ENCODE measurements at places on chromosomes 7 and 10.

DNA sequence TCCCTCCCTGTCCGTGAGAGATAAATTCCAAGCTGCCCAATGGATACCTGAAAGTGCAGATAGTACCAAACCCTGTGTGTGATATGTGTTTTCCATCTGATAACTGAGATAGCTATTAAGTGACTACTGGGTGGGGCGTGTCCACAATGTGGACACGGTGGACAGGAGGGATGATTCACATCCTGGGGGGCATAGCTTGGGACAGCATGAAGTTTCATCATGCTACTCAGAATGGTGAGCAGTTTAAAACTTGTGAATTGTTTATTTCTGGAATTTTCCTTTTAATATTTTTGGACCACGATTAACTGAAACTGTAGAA is 158.6 kb downstream of the CREB5 start:
- DNase-seq: peak; percentile 61

DNA sequence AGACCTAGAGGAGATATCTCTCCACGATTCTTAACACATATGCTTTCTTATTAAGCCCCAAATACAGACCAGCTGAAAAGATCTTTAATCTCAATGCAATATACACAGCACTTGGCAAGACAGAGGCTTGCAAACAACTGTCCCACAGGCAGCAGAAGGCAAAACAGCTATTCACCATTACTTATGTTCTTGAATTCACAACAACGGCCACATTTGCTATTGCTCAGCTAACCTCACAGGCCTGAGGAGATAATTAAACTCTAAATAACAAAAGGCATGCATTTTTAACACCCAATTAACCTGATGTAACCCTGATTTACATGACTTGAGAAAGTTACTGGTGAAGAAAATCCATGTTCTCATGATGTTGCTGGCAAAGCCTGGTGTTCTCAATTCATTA is 216.4 kb downstream of the CRPPA start:
- DNase-seq: no peak

DNA sequence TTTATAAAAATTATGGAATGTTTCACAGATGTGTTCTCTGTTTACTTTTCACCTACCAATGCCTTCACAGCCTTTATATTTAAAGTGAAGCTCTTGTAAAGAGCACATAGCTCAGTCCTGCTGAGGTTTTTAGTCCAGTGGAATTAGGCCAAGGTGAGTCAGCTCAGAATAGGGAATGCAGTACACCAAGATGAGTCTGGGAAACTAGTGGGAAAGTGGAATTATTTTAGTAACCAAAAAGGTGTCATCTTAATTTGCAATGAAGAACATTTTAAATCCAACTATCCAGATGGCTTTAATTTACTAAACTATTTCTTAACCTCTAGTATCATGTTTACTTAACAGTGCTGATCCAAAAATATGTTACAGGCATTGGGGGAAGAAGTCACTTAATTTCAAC is 236.3 kb upstream of the CTBP2 start:
- peak; percentile 3 for DNase-seq

DNA sequence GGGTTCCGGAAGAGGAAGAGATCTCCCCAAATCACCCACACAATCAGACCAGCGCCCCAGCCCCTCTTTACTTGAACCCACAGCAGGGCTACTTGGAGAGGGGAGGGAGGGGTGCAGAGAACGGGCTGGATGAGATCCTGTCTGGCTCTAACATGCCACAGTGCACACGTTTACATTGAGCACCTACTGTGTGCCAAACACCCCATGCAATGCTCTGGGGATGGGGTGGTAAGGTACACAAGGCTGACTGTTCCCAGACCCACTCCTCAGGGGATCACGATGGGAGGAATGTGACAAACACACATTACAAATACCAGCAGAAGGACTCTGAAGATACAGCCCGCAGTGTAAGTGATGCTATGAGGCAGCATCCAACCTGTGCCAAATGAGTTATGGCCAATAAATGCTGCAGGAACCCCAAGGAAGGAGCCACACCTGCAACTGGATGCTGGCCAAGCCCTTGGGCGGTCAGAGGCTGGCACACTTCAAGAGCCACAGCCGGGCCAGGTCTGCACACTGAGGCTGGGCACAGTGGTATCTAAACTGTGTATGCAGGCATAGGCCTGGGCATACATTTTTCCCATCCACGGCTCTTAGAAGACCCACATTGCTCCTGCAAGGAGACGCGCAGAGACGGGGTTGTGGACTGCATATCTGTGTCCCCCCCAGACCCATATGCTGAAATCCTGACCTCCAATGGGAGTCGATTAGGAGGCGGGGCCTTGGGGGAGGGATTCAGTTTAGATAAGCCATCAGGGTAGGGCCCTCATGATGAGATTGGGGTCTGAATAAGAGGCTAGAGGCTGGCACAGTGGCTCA is 6.4 kb downstream of the SPOCK2 start:
- no peak for DNase-seq

DNA sequence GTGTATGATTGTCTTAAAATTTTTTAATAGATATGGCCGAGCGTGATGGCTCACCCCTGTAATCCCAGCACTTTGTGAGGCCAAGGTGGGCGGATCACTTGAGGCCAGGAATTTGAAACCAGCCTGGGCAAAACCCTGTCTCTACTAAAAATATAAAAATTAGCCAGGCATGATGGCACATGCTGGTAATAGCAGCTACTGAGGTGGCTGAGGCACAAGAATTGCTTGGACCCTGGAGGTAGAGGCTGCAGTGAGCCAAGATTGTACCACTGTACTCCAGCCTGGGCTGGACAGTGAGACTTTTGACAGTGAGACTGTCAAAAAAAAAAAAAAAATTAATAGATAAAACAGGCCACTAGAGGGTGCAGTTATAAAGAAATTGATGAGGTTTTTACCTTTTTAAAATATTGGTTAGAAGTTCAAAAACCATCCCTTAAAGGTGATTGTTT is 20.5 kb downstream of the NOM1 start:
- peak; percentile 21 for DNase-seq

GRCh38 chr10:110723224-110723891 is 79.2 kb downstream of the RBM20 start:
- no peak for DNase-seq

DNA sequence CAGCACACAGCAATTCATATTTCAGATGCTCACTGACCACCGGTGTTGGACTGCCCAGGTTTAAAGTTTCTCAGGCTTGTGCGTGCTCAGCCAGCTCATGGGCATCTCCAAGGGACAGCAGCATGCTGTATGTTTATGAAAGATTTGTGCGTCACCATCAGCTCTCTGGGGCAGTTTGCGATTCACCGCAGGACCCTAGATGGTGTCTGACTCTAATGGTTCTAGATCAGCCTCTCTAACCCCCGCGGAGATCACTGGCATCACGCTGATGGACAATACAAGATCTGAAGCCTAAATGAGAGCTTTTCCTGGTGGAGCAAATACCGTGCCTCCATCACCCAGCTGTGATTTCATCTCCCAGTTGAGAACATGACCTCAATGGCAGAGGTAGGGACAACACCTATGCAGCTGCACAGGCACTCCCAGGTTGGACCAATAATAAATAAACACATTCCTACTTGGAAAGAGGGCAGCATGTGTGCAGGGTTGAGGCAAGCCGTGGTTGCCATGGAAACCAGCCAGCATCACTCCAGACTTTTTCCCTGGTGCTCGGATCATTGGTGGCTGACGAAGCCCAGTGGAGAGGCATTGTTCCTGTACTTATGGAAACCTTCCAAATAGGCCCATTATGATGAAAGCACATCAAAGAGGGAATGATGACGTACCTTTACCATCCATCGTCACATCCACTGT is 253.6 kb downstream of the KCNMA1 start:
- no peak for DNase-seq

DNA sequence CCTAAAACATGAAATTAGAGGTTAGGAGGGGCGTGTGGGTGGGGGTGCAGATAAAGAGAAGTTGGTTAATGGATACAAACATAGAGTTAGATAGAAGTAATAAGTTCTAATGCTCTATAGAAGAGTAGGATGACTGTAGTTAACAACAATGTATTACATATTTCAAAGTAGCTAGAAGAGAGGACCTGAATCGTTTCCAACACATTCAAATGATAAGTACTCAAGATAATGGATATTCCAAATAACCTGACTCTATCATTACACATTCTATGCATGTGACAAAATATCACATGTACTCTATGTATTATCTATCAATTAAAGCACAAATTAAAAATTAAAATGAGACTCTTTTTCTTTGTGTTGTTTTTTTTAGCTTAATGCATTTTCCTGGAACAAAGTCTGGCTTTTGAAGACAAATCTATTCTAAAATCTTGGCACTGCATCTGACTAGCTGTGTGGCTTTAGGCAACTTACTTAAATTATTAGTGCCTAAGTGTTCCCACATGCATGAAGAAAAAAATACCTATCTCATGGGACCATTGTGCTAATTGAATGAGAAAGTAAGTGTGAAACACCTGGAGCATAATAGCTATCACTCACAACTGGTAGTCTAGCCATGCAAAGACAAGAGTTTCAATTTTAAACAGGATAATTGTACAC is 75.7 kb downstream of the SEMA3C start:
- no peak for DNase-seq

DNA sequence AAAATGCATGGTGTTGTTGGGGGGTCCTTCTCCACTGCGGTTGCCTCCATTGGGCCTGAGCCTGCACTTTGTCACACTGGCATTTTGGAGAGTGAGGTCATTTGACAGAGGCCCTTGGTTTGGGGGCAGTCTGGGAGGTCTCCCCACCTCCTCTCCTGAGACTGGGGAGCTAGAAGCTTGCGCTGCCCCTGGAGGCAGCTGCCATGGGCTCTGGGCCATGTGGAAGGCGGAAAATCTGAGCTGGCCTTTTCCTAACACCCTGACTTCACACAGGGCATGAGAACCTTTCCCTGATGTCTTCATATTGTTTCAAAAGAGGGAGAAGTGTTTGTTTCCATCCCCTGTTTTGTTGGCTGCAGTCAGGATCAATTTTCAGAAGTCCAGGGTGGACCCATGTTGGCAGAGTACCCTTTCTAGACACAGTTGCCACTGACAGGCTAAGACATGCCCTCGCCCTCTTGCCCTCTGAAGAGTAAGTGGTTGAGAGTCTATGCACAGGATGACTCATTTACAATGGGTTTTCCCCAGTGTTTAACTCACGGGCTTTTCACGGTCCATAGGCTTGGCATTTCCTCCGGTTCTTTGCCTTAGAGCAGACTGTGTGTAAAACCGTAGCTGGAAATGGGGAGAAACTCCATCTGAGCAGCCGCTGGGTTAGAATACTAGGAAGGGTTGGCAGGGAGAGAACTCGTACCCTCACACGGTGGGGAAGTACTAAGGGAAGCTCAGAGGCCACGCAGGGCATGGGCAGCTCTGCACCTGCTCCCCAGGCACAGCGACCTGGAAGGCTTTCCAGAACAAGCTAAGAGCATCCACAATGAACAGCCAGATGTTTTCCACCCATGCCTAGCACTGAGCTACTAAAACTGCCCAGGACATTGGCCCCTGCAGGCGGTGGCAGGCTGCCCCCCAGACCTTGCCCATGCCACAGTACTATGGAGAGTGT is 655.0 kb downstream of the SDK1 start:
- peak; percentile 76 for DNase-seq

DNA sequence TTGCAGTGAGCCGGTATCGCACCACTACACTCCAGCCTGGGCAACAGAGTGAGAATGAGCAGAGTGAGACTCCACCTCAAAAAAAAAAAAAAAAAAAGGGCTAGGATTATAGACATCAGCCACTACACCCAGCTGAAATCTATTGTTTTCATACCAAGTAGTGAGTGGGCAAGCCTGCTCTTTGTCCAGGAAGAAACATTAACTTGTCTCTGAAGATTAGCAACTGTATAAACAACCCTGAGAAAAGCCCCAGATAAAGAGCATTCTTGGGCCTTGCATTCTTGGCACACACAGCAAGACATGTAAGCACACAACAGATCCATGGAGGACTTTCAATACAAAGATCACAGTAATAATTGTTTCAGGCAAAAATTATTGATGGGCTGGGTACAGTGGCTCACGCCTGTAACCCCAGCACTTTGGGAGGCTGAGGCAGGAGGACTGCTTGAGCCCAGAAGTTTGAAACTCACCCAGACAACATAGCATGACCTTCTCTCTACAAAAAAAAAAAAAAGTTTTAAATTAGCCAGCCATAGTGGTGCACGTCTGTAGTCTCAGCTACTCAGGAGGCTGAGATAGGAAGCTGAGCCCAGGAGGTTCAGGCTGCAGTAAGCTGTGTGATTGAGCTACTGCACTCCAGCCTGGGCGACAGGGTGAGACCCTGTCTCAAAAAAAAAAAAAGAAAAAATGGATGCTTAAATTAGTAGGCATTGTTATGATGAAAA is 4.4 kb downstream of the PSPH start:
- DNase-seq: peak; percentile 95

DNA sequence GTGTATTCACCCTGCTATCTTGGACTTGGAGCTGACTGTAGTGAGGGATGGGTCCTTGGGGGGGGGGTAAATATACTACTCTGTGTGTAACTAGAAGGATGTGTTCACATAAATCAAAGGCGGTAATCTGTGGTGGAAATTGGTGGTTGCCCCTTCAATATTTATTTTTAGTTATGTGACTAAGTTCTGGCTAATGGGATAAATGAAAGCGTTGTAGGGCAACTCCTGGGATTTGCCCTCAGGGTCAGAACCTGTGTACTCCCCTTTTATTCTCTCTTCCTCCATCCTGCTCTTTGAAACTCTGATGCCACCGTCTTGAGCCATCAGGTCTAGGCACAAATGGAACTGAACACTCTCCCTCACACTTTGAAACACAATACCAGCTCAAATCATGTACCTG is 24.3 kb upstream of the ST7 start:
- no peak for DNase-seq

DNA sequence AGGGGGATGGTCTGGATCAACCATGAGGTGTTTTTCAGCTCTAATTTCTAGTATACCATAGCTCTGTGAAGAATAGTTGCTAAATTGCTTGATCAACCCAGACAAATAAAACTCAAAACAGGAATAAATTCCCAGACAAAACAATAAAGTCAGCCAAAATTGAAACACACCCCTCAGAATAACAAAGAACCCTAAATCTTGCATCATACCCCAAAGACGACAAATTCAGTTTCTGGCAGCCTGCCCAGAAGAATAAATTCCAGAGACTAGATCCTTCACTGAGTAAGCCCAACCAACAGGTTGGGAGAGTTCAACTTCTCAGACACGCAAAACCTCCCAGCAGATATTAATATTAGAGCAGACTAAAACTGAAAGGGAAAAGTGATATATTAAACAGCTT is 11.2 kb upstream of the SEM1 start:
- DNase-seq: peak; percentile 52

GRCh38 chr7:77837275-77837674 is 38.7 kb downstream of the PHTF2 start:
- no peak for DNase-seq

DNA sequence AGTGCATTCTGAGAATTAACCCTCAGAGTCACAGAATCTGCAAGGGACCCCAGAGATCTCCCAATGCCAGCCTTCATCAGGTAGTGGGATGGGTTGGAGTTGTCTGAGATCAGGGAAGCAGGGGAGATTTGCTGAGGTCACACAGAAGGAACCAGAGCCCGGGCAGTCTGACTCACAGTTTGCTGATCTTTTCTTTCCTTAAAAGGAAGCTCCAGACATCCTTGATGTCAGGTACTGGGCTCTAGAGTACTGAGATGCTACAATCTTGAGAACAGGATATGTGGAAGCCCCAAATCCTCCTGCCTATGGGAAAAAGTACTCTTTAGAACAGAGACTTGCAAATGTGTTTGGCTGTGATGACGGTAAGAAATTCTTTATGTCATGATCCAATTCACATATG is 706 bp downstream of the TBATA start:
- DNase-seq: no peak

Data from LHCN-M2 (cell line).